NCI-H1930 (cell line): ENCODE measurements at places on chromosomes 2 and 18.

GRCh38 chr18:46419391-46420141 is 237.5 kb downstream of the LOXHD1 start:
- DNase-seq = no peak

GRCh38 chr18:76995896-76996295 is 136.7 kb downstream of the MBP start:
- DNase-seq = no peak

- DNase-seq = no peak
Measured at GRCh38 chr2:111048856-111049768, 71.6 kb upstream of the BCL2L11 start.

- DNase-seq = no peak
Measured at GRCh38 chr2:137380610-137381009, 583.7 kb upstream of the HNMT start.

- DNase-seq = no peak
Measured at GRCh38 chr18:78639006-78639950, 340.3 kb upstream of the SALL3 start.

GRCh38 chr2:150832686-150833085 is 345.2 kb upstream of the RND3 start:
- no peak for DNase-seq

- no peak for DNase-seq
Measured at GRCh38 chr2:120831086-120831485, 95.4 kb downstream of the GLI2 start.

DNA sequence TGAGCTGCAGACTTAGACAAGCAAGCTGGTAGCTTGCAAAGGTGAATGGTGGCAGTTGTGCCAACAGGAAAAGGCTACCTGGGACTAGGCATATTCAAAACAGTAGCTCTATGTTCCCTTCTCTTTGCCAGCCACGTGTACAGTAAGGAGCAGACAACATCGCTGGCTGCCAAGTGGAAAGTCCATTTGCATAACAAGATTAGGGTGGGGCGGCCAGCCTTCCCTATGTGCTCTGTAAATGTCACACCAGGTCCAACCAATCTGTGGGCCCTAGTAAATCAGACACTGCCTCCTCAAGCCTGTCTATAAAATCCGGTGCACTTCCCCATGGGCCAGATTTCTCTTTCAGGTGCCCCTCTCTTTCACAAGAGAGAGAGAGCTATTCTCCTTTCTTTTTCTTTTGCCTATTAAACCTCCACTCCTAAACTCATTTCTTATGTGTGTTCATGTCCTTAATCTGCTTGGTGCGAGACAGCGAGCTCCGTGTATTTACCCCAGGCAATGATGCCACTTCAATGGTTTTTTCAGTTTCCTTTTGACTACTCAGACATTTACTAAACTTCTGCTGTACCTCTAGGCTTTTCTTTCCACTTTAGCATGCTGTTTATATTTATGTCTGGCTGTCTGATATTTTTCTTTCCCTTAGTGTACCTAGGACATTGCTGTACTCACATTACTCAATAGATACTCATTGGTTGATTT is 297.4 kb upstream of the GCFC2 start:
- no peak for DNase-seq

DNA sequence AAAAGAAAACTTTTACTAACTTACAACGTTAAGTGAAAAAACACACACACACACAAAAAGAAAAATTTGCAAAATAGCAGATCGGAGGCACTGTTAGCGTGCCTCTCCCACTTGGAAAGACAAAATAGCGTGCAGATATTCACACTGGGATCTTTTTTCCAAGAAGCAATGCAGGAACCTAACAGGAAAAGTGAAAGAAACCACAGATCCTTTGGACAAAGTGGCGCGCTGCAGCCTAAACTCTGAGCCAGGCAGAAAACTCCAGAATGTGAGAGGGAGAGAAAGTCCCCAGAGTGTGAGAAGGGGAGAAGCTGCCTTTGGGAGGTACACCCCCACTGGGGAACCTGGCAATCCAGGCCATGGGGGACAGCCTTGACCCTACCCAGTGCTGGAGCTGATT is 70.7 kb upstream of the SERPINE2 start:
- no peak for DNase-seq

DNA sequence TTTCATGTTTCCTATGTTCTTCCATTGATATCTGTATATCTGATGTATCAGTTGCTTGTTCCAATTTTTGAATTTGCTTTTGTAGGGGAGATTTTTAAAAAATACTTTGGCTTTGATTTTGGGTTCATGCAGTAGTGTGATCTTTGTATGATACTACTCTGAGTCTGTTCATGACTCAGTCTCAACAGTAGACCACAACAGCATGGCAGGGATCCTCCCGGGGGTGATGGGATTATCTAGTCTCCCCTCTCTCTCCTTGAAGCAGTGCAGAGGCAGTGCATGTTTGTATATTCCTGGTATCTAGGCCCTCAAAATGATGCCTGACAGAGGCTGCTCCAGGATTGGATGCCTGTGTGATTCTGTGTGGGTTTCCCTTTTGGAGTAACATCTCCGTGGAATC is 55.3 kb downstream of the G6PC2 start:
- DNase-seq = no peak

DNA sequence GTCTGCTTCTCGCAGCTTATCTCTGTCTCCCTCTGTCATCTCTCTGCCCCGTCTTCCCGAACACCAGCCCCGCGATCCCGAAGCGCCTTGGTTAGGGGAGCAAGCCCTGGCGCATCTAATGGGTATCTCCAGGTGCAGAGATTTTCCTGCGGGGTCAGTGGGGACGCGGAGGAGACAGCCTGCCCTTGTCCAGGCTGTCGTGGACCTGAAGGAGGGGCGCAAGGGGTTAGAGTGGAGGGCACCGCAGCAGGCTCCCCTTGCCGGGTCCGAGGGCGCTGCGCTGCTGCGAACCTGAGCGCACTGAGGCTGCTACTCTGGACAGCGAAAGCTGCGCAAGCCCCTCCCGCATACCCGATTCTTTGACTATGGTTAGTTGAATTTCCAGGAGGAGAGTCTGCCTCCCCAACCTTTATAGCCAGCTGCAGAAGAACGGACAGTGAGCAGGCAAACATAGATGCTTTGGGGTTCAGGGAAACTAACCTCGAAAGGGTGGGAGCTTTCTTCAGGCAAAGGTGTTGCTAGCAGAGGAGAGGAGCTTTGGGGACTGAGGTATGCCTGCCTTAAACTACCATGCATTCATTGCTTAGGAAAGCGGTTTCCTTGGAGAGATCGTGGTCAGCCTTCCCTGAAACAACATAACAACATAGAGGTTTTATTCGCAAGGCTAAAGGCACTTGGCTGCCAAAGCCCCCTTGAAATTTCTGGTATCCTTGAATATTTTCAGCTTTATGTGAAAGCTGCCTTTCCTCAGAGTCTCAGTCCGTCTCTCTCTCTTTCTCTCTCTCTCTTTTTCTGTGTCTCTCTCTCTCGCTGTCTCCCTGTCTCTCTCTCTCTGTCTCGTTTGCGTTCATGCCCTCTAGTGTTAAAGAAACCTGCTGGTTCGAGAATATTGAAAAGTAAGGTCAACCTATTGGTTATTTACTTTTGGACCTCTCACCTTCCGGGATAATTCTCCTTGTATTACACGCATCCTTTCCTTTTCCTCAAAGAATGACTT is 1.6 kb downstream of the GALNT13 start:
- DNase-seq = no peak

DNA sequence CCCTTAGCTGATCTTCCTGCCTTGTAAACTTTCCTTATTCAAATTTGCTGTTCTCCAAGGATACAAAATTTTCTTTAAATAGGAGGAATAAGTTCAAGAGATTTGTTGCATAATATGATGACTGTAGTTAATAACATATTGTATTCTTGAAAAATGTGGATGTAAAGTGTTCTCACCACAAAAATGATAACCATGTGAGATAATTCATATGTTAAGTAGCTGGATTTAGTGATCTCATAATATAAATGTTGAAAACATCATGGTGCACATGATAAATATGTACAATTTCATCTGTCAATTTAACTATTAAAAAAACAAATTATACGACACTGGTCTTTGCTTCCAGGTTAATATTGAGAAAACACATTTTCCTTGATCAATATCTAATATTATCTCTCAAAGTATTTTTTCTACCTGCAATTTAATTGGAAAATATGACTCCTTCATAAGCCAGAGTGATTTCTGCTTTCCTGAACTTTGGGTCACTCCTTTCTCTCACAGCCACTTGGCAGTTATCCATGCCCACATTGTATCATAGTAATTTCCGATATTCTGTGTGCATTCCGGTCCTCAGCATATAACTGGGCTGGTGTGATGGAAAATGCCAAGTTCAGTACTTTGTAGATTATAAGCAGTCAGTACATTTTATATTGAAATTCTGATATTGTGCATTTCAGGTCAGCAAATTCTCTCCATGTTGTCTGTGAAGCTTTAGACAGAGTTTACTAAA is 152.6 kb downstream of the GULP1 start:
- no peak for DNase-seq

DNA sequence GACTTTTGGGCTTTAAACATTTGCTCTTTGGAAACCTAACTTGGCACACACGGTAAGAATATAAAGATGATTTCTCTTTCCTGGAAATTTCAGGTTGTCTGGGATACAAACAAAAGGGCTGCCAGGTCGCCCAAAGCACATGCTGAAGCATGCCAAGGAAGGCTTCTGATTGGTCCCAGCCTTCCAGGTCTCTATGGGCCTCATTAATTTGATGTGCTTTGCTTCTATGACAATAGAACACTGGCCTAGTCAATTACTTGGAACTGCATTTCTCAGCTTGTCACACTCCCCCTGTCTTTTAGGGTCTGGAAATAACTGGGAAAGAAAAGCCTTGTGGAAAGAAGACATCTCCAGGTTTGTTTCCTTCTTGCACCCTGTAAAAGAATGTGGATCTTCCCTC is 228.9 kb downstream of the ADCYAP1 start:
- no peak for DNase-seq

DNA sequence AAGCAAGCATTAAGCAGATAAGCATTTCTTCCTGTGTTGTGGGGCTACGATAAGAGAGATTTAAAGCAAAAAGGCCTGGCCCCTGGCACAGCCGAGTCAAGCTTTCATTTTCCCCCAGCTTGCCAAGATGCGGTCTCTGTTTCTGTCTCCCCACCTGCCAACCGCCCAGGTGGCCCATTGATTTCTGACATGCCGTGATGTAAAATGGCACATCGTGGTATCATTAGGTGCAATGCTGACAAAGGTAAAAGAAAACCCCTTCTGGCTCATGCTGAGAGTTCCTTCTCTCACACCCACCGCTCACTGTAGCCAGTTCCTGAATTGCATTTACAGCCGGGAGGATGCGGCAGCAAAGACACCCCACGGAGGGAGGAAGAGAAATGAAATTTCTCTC is 62.8 kb downstream of the BOD1L2 start:
- no peak for DNase-seq

DNA sequence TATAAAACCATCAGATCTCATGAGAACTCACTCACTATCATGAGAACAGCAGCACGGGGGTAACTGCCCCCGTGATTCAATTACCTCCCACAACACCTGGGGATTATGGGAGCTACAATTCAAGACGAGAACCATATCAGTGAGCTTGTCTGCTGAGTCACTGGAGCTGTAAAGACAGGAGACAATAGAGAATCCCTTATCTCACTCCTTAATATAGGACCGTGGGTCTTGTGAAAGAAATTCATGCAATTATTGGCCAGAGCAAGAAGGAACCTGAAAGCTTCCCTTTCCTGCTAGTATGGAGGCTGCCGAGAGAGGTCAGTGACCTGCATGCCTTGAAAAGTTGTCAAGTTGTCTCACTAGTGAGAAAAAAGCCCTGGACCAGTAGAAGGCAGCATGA is 9.5 kb upstream of the TNFAIP6 start:
- no peak for DNase-seq

GRCh38 chr2:236904389-236905263 is 181.1 kb upstream of the COPS8 start:
- DNase-seq = no peak

DNA sequence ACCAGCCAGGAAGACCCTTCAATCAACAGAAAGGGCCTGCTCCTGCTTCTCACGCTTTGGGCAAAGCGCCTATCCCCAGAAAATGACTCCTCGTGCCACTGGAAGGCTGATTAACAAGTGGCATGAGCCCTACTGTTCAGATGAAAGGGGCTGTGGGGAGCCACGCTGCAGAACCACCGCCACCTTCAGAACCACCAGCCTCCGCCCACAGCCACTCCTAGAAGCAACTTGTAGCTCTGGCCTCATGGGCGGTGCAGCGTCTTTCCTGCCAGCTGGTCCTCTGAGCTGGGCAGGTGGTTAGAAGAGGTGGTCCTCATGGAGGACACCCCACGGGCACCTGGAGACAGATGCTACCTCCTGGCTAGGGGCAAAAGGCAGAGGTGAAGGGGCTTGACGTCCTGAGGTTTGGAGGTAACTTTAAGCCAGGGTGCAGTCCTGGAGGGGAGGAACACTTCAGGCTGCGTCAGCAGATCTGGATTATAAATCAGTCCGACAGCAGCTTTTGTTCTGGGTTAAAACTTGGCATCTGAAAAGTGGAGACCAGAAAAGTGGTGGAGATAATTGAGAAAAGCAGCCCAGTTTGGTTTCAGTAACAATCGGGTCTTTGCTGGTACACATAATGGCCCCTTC is 861 bp upstream of the SEMA4C start:
- no peak for DNase-seq

GRCh38 chr2:46018773-46019591 is 278.2 kb upstream of the EPAS1 start:
- no peak for DNase-seq

DNA sequence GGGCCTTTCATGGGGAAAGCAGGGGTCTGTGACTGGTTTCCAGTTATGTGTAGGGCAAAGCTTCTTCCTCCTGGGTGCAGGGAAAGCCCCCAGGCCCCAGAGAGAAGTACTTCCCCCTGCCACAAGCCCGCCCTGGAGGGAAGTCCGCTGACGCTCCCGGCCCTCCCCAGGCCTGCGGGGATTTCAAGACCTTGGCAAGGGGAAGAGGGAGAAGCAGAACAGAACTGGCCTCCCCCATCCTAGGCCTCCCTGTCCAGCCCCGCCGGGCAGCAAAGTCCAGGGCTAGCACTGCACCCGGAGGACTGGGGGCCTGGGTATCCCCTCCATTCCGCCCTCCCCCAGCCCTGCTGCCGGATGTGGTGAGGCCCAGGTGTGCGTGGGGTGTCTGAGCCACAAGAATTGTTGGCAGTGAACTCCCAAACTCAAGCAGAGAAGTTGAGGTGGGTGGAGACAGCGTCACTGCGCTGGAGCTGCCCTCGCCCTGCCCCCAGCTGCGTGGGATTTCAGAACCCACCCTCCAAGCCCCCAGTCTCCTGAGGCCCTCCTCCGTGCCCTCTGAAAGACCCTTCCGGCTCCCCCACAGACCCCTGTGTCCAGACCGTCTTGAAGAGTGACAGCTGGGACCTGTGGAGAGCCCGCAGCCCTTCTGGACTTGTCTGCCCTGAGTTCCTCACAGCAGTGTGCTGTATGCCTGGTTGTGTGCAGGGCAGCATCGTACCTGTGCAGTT is 1.1 kb upstream of the DUSP2 start:
- no peak for DNase-seq

DNA sequence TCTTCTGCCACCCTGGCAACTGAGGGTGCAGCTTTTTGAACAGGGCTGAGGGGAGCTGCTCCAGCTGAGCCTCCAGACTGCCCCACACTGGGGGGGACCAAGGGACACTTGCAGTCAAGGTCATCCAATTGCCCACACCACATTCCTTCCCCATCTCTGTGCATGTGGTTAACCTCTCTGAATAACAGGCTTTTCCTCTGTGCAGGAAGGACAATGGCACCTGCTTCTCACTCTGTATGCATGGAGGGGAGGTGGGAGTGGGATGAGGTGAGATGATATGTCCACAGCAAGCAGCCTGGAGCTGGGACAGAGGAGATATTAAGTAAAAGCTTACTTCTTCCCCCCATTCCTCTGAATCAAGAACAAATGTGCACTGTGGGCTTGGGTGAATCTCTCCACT is 39.1 kb upstream of the TEX51 start:
- no peak for DNase-seq
